ENCODE measurements at places on chromosomes 3 and 15.

GRCh38 chr3:124201786-124202185 is 209.9 kb upstream of the ROPN1 start:
- no peak for DNase-seq

DNA sequence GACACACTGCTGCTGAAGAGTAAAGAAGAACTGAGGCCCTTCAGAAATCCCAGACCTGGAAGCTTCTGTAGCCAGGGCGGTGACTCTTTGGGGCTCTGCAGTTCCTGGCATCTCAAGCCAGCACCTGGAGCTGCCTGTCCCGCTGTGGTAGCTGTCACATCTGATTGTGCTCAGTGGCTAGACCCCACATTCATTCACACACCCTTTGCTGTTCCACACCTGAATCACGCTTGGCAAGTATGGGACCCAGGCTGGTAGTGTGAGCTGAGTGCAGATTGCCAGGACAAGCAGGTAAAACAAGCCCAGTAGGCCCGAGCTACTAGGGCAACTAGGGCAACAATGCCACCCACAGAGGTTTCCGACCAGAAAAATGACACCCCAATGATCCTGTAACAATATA is 218.2 kb downstream of the VGLL3 start:
- DNase-seq = no peak

DNA sequence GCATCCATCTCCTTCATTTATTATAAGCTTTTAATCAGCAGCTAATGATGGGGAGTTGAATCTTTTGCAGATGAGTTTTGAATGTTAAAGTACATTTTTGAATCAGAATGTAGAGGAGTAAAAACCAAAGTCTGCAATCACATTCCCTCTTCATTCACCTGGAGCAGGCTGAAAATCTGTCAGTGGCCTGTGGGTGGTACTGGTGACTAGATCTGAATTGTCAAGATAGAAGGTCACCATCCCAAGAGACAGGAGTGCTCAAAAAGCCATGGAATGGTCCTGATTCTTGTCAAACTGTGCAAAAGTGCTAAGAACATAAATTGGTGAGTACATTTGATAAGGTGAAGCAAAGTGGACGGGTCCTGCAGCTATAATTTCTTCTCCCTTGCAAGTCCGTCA is 881.3 kb upstream of the NR2F2 start:
- DNase-seq = no peak

DNA sequence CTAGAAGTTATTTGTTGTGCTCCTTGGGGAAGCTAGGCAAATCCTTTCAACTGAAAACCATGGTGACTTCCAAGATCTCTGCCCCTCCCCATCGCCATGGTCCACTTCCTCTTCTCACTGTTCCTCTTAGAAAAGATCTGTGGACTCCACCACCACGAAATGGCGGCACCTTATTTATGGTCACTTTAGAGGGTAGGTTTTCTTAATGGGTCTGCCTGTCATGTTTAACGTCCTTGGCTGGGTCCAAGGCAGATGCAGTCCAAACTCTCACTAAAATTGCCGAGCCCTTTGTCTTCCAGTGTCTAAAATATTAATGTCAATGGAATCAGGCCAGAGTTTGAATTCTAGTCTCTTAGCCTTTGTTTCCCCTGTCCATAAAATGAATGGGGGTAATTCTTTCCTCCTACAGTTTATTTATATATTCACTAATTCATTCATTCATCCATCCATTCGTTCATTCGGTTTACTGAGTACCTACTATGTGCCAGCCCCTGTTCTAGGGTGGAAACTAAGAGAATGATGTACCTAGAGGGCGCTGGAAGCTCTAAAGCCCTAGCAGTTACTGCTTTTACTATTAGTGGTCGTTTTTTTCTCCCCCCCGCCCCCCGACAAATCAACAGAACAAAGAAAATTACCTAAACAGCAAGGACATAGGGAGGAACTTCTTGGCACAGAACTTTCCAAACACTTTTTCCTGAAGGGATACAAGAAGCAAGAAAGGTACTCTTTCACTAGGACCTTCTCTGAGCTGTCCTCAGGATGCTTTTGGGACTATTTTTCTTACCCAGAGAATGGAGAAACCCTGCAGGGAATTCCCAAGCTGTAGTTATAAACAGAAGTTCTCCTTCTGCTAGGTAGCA is 657 bp downstream of the PATL2 start:
- DNase-seq = peak; percentile 60

DNA sequence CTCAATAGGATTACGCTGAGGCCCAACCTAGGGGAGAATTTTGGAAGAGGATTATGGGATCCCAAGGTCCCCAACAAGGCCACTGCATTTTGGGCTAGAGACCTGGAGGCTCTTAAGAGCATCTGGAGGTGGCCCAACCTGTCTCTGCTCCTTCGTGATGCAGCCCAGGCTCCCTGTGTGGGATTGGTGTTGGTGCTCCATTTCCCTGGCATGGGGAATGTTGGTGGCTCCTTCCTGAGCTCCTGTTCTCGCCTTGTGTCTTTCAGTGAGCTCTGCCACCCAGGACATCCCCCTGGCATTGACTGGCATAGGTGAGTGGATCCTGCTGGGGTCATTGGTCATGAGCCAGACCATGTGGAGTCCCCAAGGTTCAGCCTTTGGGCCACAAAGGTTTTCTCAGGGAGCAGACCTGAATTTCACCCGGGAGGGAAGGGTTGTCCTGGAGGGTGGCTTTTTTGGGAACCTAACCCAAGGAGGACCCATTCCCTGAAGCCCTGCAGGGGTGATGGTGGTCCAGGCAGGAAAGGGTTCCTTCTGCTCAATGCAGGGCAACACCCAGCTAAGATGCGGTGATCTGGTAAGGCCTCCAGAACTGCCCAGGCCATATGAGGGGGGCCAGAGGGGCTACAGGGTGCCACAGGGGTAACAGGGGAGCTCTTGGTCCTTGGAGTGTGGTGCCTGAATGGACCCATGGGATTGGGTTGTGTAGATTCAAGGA is 202.5 kb downstream of the UBE3A start:
- no peak for DNase-seq

DNA sequence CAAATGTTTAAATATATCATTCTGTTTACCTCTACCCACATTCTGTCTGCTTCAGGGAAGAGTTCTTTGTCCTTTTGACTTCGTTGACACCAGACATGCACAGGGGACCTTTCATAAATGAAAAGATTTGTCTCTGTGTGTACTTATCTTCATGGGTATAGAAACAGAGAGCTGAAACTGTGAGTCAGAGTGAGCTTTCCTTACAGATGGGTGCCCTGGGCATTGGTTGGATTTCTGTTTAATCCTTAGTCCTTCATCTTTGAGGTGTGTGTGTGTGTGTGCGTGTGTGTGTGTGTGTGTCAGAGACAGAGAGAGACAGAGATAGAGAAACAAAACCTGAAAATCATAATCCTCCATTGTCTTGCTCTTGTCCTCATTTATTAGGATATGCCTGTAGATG is 517.4 kb downstream of the TUSC7 start:
- no peak for DNase-seq

- DNase-seq = peak; percentile 55
These were observed 20.6 kb upstream of the EPHB3 start for GRCh38 chr3:184540777-184541681.

GRCh38 chr3:165455793-165456192 is 259.6 kb upstream of the SLITRK3 start:
- no peak for DNase-seq

DNA sequence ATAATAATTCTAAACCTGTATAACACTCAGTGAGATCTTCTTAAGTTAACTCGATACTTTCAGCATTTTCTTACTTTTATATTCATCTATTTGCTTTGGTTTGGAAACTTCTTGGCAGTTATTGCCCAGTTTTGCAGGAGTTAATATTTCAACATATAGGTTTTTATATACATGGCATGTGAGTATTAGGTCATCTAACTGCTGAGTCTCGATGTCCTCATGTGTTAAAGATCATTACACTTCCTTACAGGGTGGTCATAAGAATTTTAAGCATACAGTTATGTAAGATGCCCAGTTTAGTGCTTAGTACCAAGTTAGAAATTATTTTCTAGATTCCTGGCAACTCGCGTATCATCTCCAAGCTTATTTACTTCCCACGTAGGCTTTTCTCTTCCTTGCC is 62.9 kb downstream of the TMEM39A start:
- no peak for DNase-seq

GRCh38 chr3:14154895-14155440 is 23.4 kb downstream of the XPC start:
- DNase-seq = no peak

- peak; percentile 19 for DNase-seq
These were observed 7.3 kb downstream of the GRIP2 start for GRCh38 chr3:14532691-14533456.

DNA sequence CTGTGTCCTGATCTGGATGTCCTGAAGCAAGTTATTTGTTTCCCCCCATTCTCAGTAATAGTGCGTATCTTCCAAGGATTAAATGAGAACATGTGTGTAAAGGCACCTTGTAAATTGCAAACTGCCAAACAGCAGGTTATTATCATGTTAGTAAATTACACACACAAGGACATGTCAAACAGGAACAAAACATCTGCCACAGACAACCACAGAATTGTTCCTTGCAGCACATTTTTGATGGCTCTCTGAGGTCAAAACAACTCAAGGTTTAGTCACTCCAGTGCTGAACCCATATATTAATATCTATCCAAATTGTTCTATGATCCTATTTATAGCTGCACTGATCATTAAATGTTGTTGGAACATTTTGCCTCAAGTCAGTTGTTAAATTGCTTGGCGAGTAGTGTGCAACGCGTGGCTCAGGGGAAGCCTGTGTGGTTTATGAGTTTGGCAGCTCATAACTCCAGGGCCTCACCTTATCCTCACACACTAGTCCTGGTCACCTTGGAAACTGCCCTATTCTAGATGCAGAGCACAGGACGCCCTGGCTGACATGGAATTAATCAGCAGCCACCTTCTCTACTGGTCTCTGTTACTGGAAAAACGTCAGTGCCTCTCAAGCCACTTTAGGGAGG is 46.3 kb upstream of the CDV3 start:
- no peak for DNase-seq

- DNase-seq = peak; percentile 36
These were observed 10.5 kb upstream of the CRABP1 start for GRCh38 chr15:78329625-78330024.

DNA sequence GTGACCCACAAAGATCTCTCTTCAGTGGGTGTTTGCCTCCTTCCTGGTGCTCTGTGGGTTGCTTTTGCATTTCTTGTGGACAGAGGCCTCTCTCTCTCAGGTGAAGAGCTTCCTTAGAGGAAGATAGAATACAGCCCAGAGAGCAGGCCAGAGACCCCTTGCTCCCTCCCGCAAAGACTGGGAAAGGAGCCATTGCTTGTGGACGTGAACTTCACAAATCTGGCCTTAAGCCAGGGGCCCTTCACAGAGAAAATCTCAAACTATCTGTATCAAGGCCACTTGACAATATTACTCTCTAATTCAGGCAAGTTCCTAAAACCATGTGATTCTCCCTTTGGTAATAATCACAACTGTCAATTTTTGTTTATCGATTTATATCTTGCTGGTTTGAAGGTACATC is 30.4 kb upstream of the CLK3 start:
- DNase-seq = no peak
